HFF-Myc (cell line): ENCODE measurements at places on chromosomes 3 and 15.

DNA sequence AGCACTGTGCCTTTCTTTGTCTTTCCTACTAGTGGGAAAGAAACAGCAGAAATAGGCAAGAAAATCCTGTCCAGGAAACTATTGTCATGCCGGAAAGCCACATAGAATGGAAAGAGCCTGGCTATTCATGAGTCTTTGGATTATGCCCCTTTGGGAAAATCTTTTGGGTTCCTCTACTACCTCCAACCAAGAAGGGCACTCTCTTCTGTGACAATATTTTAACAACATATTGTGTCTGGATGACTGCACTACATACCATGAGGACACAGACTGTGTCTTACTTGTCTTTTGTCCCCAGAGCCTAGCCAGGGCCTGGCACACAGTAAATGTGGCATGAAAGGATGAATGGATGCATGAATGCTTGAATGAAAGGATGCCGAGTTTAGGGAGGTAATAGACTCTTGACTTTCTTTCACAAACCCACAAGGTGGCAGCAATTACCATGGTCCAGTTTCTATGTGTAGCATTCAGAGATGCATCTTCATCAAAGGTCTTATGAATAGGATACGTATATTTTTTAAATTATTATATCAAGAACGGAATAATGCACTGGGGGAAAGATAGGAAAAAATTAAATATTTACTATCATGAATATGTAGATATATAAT, 30.3 kb downstream of the ARL14 start:
- peak; percentile 20 for DNase-seq

DNA sequence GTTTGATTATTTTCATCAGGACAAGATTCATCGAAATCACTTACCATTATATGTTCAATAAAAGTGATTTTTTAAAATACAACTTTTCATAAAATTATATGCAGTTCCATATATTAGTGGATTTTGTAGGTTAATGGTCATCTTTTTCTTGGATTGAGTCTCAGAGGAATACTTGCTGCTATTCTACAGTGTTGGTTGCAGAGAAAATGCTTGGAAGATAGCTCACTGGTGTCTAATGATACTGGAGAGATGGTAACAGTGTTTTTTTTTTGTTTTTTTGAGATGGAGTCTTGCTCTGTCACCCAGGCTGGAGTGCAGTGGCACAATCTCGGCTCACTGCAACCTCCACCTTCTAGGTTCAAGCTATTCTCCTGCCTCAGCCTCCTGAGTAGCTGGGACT, 143.3 kb downstream of the TCF12 start:
- no peak for DNase-seq

GRCh38 chr3:36597422-36597821, 166.9 kb downstream of the DCLK3 start:
- no peak for DNase-seq

DNA sequence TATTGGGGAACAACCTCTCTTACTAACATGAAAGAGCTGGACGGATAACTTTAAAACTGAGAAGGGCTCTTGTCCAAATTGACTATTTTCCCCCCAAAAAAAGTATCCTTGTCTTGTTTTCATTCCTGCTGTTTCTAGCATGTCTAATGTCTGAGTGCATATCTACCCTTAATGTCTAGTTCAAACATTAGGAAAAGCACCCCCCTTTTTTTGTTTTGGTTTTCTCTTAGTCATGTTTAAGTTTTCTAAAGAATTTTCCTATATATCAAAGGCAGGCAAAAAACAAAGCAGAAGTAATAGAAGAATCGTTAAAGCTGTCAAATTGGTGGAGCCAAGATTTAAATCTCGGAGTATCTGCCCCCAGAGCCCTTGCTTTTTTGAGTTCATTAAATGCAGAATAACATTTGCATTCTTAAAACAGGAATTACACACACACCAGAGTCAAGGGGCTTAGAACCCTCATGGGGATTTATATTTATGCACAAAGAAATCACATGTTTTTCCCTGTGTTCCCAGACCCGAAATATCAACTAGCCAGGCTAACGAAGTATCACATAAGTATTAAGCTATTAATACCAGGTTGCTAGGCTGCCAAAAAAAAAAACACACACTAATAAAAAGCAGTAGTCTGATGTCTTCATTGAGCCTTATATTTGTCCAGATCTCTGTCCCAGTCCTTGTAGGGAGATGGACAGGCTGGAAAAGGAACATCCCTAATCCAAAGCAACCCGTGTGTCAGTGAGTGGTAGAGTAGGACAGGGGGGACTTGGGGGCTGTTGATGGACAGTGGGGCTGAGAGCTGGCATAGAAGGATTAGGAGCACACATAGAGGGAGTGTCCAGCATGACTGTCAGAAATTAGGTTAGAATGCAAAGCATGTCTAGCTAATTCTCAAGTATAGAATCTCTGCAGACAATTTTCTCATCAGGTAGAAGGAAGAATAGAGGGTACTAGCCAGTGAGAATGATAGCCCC, 103.6 kb upstream of the BFSP2 start:
- DNase-seq = no peak

DNA sequence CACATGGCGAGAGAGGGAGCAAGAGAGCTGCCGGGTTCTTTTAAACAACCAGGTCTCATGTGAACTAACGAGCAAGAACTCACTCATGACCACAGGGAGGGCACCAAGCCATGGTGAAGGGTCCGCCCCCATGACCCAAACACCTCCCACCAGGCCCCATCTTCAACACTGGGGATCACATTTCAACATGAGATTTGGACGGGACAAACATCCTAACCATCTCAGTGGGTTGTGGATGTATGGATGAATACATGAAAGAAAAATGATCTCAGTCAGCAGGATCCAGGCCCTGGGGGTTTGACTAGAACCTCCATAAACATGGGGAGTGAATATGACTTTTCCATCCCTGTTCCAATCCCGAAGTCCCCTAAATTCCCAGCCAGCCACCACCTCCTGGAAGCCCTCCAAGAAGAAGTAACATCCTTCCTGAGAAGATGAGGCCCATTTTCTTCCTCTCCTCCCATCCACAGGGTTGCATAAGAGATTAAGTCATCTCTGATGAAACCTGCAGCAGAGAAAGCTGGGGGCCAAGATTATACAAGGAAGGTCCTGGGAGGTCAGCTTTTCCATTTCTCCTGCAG, 9.5 kb downstream of the CAV3 start:
- DNase-seq = no peak

- DNase-seq = no peak
These were observed 92.9 kb downstream of the GPR156 start for GRCh38 chr3:120192159-120192558.
